ENCODE measurements at places on chromosomes 1 and 21.

DNA sequence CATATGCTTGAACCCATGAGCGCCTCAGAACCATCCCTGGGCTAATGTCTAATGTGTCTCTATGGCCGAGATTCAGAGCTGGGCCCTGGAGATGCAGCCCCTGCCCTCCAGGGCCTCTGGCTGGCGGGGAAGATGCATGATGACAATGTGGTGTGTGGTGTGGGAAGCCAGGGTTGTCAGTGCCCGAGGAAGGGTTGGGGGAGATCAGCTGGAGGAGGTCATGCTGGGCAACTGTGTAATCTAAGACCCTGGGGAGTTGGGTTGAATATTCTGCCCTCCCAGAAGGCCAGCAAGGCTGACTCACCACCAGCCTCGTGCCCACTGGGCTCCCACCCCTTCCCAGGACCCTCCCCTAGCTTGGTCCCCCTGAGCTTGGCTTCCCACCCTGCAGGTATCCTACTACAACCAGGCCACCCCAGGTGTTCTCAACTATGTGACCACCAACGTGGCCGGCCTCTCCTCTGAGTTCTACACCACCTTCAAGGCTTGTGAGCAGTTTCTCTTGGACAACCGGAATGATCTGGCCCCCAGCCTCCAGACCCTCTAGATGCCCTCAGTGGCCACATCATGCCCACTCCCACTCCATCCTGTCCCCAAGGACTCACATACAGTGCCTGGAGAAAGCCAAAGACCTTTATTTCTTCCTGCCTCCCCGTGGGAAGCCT, 14.6 kb downstream of the FAM151A start:
- peak; percentile 12 for DNase-seq

DNA sequence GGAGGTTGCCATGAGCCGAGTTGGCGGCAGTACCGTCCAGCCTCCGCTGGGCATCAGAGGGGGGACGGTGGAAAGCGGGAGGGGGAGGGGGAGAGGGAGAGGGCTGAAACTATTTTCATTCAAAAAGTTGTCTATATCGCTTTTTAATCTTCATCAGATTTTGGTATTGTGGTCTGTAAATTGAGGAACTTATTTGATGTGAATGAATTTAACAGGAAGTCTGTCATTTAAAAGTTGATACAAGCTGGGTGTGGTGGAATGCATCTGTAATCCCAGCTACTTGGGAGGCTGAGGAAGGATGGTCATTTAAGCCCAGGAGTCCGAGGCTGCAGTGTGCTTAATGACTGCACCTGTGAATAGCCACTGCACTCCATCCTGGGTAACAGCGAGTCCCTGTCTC, 3.0 kb upstream of the EPHX4 start:
- DNase-seq = no peak

DNA sequence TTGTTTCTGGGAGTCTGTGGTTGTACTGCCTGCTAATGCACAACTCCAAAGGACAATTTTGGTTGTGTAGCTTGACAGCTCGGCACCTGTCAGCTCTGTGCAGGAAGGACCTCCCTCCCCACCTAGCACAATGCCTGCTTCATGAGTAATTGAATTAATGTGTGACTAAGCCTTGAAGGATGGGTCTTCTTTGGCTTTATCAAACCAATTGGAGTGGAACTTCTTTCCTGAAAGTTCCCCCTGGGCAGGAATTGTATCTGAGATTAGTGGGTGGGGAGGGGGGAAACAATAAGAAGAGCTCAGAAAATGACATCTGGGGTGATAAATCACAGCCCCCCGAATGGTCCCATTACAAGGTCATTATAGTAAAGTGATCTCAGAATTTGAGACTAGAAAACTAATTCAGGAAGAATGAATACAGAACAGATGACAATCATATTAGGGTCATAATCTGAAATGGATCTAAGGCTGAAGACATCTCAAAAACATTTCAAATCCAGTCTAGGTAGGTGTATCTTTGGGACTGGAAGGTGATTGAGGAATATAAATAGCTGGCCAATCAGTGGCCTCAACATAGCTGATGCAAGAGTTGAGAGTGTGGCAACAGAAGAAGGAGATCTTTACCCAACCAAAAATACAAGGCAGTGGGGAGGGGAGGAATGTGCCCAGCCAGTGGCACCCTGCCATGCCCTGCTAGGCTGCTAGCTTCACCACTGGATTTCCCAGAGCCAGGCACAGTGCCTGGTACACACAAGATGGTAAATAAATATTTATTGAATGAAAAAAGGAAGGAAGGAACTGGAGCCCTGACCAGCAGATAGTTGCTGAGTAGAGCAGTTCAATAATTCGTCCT, 10.1 kb upstream of the SESN2 start:
- DNase-seq = no peak

DNA sequence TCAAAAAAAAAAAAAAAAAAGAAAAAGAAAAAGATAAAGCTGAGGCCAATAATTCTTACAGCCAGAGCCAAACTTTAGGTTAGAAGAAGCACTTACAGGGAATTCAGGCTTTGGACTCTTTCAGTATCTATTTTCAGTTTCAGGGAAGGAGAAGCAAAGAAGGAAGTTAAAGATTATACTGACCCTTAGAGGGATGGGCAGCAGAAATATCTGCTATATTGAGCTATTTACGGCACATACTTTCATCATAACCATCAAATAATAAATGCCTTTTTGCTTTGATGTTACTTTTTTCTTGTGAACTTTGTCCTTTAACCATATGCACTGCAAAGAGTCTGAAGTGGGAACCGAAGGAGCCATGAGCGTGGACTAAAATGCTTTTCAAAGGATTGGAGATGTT, 42.0 kb downstream of the TM2D1 start:
- DNase-seq = no peak

GRCh38 chr1:192045131-192045530, 113.1 kb upstream of the RGS18 start:
- no peak for DNase-seq

DNA sequence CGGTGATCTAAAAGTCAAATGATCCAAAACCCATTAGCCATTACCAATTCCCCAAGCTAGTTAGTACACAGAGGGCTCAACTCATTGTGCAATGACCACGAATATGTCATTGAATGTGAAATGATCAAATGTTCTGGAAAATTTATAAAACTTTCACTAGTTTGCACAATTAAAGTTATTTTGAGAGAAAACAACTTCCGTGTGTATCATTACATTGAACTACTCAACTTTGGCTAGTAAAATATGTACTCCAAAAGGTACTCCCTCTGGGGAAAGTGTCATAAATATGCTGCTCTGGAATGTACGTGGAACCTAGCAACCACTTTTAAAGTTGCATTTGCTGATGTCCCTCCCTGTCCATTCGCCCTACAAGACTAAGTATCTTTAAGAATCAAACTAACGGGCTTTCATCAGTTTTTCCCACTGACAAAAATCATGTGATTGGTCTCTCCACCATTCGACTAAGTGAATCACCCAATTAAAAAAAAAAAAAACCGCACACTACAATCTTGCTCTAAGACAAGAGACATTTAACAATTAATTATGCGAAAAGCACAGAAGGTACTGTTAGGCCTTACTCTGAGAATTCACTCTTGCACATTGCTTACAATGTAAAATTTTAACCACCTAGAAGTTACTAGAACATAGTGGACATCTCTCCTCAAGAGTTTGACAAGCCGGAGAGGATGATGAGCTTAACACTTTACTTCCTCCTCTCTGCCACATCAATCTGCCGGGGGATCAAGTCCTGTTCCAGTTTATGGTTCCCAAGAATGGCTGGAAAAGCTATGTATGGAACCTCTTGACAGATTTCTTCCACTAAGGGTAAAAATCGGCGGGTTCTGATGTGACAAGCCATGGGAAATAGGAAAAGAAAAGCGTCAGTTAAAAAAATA, 1.2 kb downstream of the ACBD3 start:
- DNase-seq = no peak

All from uterus (tissue), 4 donors.